Choroid plexus epithelial cell (primary cell): ENCODE measurements at places on chromosomes 2 and 18.
A peak's percentile ranks its signal among the peaks of the same experiment; 100 is the strongest.

GRCh38 chr2:85181844-85182456 lies 48.8 kb downstream of the TCF7L1 start:
- no peak for DNase-seq

- DNase-seq = no peak
Observed at GRCh38 chr18:46892842-46893241, 24.5 kb downstream of the PIAS2 start.

GRCh38 chr18:4441098-4441497 lies 14.0 kb downstream of the DLGAP1 start:
- no peak for DNase-seq

- no peak for DNase-seq
Observed at GRCh38 chr2:2707206-2707991, 376.3 kb upstream of the MYT1L start.

DNA sequence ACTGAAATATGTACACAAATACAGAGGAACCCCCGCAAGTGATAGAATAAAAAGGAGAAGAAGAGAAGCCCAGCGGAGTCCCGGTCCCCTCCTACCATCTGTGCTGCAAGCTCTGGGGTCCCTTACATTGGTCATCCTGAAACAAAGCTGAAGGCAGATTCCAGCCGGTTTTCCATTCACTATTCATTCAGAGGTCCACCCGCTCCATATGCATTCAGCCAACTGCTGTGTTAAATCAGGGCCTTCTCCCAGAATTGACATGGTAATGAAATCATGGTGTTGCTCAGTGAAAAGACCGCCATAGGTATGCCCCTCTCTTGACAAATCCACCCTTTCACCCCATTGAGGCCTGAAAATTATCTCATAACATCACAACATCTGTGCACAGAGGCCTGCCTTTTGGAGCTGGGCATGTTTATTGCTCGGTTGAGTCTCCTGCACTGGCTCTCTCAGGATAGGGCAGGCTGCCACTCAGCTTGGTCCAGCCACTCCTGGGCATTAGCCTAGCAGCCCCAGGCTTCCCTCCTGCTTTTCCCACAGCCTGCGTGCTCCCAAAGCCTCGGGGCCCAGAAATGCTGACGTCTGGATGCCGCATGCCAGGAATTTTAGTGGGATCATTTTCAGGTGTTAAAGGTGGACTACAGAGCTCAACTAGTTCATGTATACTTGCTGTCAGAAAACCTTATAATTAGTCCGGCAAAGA lies 39.3 kb upstream of the ID2 start:
- DNase-seq = no peak

DNA sequence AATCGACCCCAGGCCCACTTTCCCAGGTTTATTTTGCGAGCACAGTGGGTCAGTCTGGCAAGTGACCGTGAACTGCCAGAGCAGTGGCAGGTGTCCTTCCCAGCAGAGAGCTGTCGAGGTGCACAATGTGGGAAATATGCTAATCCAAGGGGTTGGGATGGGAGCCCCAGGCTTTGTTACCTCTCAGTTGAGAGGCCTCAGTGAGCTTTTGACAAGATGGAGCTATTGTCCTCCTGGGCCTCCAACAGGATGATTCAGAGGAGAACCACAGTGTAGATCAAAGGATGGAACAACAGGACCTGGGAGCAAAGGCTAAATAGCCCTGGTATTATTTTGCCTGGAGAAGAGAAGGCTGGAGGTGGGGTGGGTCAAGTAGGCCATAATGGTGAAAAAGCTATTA lies 150.8 kb downstream of the NCKAP5 start:
- no peak for DNase-seq

- no peak for DNase-seq
Observed at GRCh38 chr2:169755083-169755870, 21.6 kb downstream of the KLHL23 start.

DNA sequence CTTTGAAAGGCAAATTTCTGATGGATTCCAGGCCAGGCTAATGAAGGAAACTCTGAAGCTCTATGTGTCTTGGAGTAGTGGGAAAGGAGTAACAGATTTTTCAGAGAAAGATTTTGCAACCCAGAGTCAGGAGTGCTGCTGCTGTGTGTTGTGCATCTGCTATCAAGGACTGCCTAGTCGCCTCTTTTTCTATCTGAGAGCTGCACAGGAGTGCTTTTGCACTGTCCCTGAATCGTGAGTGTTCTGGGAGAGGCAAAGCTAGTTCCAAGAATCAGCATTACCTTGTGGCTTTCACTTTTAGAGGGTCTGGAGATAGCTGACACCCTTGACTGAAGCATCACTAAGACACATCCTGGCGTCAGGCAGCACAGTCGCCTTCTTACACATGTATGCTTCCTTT lies 336.4 kb downstream of the PARD3B start:
- no peak for DNase-seq

- DNase-seq = no peak
Observed at GRCh38 chr2:234453216-234453615, 43.7 kb downstream of the ARL4C start.

DNA sequence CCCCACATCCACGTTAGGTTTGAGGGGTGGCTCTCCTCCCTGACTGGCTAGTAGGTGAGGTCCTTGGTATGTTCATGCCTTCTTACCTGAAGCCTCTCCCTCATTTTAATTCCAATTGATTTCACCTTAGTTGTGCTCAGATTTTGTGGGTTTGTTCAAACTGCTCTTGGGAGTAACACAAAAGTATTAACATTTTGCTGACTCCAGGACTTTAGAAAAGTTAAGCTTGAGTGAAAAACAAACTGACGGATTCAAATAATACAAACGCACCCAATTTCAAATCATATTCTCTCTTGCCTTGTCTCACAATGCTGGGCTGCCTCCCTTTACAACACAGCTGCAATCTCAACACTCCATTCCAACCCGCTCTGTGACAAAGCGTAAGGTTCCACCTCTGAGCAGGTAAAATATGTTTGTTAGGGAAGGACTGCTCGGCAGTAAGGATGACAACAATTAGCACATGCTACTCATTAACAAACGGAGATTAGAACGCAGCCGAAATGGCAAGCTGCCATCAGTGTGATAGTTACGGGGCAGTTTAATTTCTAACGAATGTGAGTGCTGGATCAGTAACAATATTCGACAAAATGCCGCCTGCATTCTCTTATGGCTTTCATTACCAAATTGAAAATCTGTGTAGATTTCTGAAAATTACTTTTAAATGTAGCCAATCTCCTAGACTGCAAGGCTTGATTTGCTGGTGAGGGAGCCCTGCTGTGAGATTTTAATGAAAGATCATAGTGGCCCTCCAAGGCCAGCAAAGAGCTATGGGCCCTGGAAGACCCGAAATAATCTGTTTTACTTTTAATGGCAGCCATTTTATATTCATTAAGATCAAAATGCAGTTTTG lies 730.6 kb upstream of the FANCL start:
- no peak for DNase-seq

DNA sequence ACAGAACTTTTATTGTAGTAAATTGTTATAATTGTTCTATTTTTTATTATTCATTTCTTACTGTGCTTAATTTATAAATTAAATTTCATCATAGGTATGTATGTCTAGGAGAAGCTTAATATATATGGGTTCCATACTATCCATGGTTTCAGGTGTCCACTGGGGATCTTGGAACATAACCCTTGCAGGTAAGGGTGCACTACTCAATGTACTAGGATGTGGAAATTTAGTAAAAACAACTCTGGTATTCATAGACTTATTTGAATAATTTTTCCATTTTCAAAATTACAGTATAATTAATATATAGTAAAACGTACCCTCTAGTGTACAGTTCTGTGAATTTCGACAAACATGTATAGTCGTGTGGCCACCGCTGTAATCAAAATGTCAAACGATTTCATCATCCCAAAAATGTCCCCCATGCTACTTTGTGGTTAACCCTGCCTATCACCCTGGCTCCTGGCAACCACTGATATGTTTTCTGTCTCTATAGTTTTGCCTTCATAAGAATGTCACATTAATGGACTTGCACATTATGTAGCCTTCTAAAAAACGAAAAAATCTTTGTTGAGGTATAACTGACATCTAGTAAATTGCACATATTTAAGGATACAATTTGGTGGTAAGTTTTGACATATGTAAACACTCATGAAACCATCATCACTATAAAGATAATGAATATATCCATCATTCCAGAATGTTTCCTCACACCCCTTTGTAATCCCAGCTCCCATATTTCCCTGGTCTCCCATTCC lies 45.7 kb downstream of the ARL5A start:
- DNase-seq = no peak

GRCh38 chr2:221552291-221552690 lies 19.8 kb downstream of the EPHA4 start:
- no peak for DNase-seq

GRCh38 chr18:43596105-43596712 lies 318.9 kb upstream of the SYT4 start:
- DNase-seq = peak; percentile 56

- DNase-seq = peak; percentile 63
Observed at GRCh38 chr2:171688129-171688465, 828 bp downstream of the DYNC1I2 start.

- DNase-seq = no peak
Observed at GRCh38 chr2:175786471-175787124, 215.5 kb downstream of the LNPK start.

DNA sequence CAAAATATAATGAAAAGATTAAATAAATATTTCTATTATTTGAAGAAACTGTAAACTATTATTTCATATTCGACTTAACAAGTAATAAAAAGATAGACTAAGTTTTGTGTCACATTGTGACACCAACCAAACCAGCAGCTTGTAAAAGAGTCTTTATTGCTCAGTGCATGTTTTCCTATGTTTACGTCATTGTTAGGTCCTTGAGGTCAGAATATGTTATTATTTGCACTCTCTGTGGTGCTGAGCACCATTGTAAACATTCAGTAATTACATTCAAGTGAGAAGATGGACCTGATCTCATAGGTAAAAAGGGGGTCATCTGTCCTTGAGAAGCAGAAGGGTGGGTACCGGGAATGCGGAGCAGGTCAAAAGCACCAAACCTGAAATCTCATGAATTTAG lies 1999.1 kb upstream of the CELF4 start:
- no peak for DNase-seq

- no peak for DNase-seq
Observed at GRCh38 chr2:210662560-210662959, 106.2 kb downstream of the CPS1 start.

DNA sequence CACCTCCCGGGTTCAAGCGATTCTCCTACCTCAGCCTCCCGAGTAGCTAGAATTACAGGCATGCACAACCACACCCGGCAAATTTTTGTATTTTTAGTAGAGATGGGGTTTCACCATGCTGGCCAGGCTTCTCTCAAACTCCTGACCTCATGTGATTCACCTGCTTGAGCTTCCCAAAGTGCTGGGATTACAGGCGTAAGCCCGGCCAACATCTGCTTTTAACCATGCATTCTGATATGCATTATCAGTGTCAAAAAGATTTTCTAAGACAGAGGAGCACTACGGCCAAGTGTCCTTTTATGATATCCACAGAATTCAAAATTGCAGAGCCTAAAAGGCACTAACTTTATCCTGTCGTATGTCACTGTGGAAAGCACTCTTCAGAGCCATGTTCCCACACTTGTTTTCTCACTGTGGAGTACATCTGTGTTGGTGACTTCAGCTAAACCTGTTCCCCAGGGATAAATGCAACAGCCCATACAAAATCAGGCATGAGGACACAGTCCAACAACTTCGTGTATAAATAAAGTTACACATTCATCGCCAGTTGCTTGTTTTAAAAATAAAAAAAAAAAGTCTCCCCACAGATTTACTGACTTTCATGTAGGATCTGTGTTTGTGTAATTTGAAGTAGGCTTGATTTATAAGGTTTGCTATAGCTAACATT lies 56.4 kb downstream of the STK25 start:
- DNase-seq = no peak

DNA sequence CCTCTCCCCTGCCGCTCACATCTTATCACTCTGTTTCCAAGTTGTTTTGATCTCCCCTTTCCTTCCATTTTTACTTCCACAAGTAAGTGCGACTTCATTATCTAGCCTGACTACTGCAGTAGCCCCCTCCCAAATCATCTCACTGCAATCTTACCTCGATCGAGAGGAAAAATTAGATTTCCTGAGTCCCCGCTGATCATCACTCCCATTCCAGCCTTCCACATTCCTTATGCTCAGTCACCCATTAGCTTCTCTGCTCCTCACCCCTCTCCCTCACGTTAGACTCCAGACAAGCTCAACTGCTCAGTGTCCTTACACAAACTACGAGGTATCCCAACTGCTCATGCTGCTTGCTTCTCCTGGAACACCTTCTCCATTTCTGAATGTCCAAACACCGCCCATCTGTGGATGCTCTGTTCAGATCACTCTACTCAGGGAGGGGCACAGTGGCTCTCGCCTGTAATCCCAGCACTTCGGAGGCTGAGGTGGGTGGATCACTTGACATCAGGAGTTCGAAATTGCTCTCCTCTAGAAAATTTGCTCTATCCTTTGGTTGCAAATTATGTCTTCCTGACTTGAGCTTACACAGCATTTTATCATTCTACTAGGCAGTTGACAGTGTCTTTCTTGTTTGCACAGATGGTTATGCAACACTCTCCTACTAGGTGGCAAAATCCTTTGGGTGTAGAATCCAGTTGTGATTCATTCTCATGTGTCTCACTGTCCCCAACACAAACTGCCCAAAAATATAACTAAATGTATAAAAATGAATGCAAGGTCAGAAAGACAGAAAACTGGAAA lies 96.5 kb downstream of the INO80D start:
- DNase-seq = no peak

DNA sequence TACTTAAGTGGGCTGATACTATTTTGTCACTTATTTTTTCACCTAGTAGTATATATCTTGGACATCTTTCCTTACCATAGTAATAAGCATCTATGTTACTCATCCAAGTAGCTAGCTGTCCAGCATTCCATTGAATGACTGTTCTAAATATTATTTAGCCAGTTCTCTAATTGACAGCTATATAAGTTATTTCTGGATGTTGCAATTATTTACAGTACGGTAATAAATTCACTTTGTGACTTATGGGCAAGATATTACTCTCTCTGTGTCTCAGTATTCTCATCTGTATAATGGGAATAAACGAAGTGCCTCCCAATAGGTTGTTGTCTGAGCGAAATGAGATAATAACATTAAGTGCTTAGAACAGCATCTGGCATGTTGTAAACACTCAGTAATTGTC lies 46.6 kb upstream of the AGAP1 start:
- DNase-seq = peak; percentile 7

DNA sequence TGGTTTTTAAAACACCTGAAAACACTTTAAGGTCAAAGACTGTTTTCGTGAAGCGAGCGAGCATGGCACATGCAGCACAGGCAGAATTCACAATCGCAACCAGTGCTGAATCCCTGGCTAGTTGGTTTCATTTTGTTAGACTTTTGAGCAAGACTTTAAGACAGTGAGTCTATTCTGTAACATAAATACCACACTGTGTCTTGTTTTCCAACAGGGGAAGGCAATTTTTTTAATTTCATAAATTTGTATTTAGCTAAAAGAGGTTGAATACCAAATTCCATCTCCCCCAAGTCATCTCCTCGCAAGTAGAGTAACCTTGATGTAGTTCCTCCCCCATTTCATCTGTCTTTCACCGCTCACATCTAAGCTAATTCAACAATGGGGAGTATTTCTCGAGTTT lies 1.4 kb downstream of the CERKL start:
- DNase-seq = peak; percentile 27
